Hepatocyte (in vitro differentiated cells): ENCODE measurements at places on chromosomes 11 and 22. TPM values are rescaled to one million over a fixed set of nuclear protein-coding genes. Genes with fewer than 3 reads are reported as not detected.

- DNase-seq = no peak
- H3K4me3 ChIP-seq = no peak overlapping the region
- H3K27ac ChIP-seq = no peak overlapping the region
- no peaks in the 10 kb centered on the region for H3K4me1 ChIP-seq
Measured at GRCh38 chr11:115930886-115931547, 426.8 kb upstream of the CADM1 start.

DNA sequence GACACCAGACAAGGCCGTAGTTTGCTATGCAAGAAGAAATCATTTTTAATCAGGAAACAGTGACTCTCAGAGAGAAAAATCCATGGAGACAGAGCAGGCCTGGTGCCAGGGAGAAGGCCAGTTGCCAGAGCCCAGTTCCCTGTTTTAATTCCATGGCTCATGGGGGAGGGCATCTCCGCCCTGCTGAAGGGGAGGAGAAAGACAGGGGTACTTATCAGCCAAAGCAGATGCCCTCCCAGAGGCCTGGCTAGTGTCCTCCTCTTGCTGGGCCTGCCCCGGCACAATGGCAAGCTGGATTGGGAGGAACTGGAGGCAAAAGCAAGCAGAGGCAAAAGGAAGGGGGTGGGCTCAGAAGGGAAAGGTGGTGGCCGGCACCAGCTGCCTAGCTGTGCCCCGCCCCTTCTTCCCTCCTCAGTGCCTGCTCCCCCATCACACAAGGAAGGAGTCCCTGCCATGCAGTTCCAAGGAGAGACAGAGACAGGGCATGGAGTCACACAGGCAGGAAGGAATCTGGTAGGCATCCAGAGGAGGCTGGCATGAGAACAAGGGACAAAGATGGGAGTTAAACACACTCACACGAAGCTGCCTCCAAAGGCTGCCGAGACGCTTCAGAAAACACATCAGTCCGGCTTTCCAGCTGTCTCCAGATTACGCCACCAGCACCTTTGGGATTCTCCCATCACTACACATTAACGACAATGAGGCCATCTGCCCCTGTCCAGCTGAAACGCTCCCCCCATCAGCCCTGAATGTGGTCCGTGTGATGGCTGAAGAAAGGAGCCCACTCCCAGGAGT is 591.8 kb downstream of the BUD13 start:
- no peaks in the 10 kb centered on the region for H3K36me3 ChIP-seq
- H3K4me1 ChIP-seq = no peaks in the 10 kb centered on the region
- peaks cover 2% of the 10 kb centered on the region for H3K27me3 ChIP-seq
- no peak overlapping the region for H3K27ac ChIP-seq
- DNase-seq = no peak

Gene OR52N4
- not detected in 2 replicates for total RNA-seq

Gene ACR
- not detected in 2 replicates for total RNA-seq

GRCh38 chr11:79493555-79494171 is 52.8 kb upstream of the TENM4 start:
- no peak overlapping the region for H3K27ac ChIP-seq
- no peaks in the 10 kb centered on the region for H3K27me3 ChIP-seq
- H3K4me1 ChIP-seq = no peaks in the 10 kb centered on the region

Gene FXYD6
- 19.5 and 28.3 TPM in 2 replicates for total RNA-seq

DNA sequence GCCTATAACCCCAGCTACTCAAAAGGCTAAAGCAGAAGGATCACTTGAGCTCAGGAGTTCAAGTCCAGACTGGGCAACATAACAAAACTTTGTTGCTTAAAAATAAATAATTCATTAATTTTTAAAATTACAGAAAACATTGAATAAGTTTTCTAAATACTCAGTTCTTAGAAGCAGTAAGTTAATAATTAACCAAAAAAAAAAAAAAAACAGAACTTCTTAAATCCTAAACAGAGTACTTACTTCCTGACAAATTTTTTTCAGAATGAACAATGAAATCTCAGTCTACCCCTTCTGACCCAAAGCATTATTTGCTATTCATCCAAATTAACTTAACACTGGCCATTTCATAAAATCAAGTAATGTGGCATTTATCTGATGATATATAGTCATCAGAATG is 65.4 kb upstream of the ARHGAP32 start:
- H3K27ac ChIP-seq = no peak overlapping the region
- H3K4me3 ChIP-seq = no peak overlapping the region
- H3K36me3 ChIP-seq = no peaks in the 10 kb centered on the region

GRCh38 chr11:102408339-102408738 is 44.2 kb downstream of the TMEM123 start:
- H3K27ac ChIP-seq = no peak overlapping the region
- H3K4me1 ChIP-seq = peaks cover 7% of the 10 kb centered on the region
- H3K4me3 ChIP-seq = no peak overlapping the region
- H3K27me3 ChIP-seq = no peaks in the 10 kb centered on the region
- no peaks in the 10 kb centered on the region for H3K36me3 ChIP-seq

Gene C1QTNF5
- 12.5 and 13.7 TPM in 2 replicates for total RNA-seq

GRCh38 chr11:129374993-129375750 is 476 bp upstream of the BARX2 start:
- H3K36me3 ChIP-seq = no peaks in the 10 kb centered on the region
- no peak overlapping the region for H3K27ac ChIP-seq
- peak; percentile 50 for DNase-seq
- peak overlapping the region; percentile 11 for H3K4me3 ChIP-seq
- H3K4me1 ChIP-seq = peaks cover 27% of the 10 kb centered on the region
- H3K27me3 ChIP-seq = peaks cover 87% of the 10 kb centered on the region

Gene MFRP
- 0.08 TPM in 1 of 2 replicates, not detected in the other for total RNA-seq

GRCh38 chr11:2235588-2236326 is 34.6 kb downstream of the ASCL2 start:
- H3K4me3 ChIP-seq = no peak overlapping the region
- DNase-seq = no peak
- H3K36me3 ChIP-seq = no peaks in the 10 kb centered on the region
- H3K27ac ChIP-seq = no peak overlapping the region
- H3K4me1 ChIP-seq = no peaks in the 10 kb centered on the region
- no peaks in the 10 kb centered on the region for H3K27me3 ChIP-seq

GRCh38 chr11:97614606-97615005 is 1224.8 kb downstream of the JRKL start:
- H3K4me1 ChIP-seq = no peaks in the 10 kb centered on the region
- DNase-seq = no peak
- H3K27ac ChIP-seq = no peak overlapping the region
- no peak overlapping the region for H3K4me3 ChIP-seq

GRCh38 chr11:88420165-88420791 is 82.7 kb upstream of the CTSC start:
- H3K4me3 ChIP-seq = no peak overlapping the region
- peak overlapping the region; percentile 24 for H3K27ac ChIP-seq
- peaks cover 4% of the 10 kb centered on the region for H3K4me1 ChIP-seq
- no peak for DNase-seq

Gene SCARF2
- 14.6 and 19.3 TPM in 2 replicates for total RNA-seq

- H3K4me3 ChIP-seq = no peak overlapping the region
- H3K27me3 ChIP-seq = no peaks in the 10 kb centered on the region
- no peaks in the 10 kb centered on the region for H3K36me3 ChIP-seq
- no peaks in the 10 kb centered on the region for H3K4me1 ChIP-seq
- no peak overlapping the region for H3K27ac ChIP-seq
Measured at GRCh38 chr22:27699383-27700019, 102.1 kb downstream of the MN1 start.
